ENCODE measurements at places on chromosomes 1 and 21. TPM values are rescaled to one million over a fixed set of nuclear protein-coding genes. Genes with fewer than 3 reads are reported as not detected.
A peak's percentile ranks its signal among the peaks of the same experiment; 100 is the strongest.

DNA sequence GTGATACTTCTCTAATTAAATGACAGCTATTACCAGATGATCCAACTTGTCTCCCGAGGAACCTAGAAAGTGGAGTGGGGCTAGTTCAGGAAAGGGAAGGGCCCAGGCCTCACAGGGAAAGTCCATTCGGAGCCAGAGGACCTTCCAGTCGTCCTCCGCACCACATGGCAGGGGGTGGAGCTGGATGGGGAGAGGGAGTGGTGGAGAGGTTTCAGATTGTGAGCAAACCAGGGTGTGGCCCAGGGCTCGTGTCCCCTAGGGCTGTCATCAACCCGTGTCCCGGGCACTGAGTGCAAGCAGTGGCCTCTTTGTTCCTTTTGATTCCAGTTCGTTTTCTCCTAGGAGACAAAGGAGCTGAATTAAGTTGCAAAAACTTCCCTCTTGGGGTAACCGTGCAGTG is 114.9 kb downstream of the HUNK start:
- no peak for DNase-seq

- DNase-seq, result no peak
Measured at GRCh38 chr1:57116871-57117270, 151.1 kb upstream of the C8B start.

The SLAMF7 gene
- polyA plus RNA-seq, result 2.2 TPM

The OR14K1 gene
- polyA plus RNA-seq, result not detected

GRCh38 chr1:209929751-209930150 is 8.3 kb upstream of the SYT14 start:
- DNase-seq, result no peak

The HSD3B2 gene
- polyA plus RNA-seq, result 0.23 TPM

GRCh38 chr1:28417441-28417922 is 47.9 kb downstream of the PHACTR4 start:
- no peak for DNase-seq

DNA sequence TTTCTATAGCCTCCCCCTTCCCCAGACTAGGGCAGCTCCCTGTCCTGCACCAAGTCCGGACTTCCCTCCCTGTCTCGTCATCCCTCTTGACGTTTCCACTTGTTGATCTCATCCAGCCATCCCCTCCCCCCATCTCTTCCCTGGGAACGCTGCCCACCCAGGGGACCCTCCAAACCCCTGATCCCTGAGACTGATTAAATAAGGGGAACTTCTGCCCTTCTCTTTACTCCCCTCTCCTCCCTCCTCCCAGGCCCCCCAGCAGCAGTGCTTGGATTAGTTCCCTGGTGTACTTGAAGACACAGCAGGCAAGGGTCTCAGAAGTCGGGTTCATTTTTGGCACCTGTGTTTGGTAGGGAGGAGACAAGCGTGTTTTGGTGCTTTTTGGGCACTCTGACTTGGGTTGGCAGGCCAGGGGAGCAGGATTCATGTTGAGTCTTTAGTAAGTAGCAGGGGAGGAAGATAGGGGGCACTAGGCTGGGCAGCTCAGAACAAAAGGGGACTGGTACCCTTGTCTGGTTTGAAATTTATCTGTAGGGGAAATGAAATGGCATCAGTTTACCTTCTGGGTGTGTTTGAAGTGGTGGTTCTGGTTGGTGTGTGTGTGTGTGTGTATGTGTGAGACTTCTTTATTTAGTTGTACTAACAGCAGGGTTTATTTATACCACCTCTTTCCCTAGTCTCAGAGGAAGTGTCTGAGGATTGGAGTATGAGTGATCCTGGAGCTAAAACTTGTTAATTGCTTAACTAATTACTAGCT is 11.1 kb downstream of the VANGL2 start:
- no peak for DNase-seq

The KRTAP7-1 gene
- polyA plus RNA-seq, result not detected

The MANEAL gene
- 4.4 TPM for polyA plus RNA-seq

GRCh38 chr1:42682739-42683531 is 717 bp downstream of the YBX1 start:
- peak; percentile 53 for DNase-seq

The UBE2Q1 gene
- polyA plus RNA-seq, result 100 TPM

The SLC25A34 gene
- 2.8 TPM for polyA plus RNA-seq

GRCh38 chr1:101957771-101958170 is 39.0 kb downstream of the OLFM3 start:
- DNase-seq, result no peak

DNA sequence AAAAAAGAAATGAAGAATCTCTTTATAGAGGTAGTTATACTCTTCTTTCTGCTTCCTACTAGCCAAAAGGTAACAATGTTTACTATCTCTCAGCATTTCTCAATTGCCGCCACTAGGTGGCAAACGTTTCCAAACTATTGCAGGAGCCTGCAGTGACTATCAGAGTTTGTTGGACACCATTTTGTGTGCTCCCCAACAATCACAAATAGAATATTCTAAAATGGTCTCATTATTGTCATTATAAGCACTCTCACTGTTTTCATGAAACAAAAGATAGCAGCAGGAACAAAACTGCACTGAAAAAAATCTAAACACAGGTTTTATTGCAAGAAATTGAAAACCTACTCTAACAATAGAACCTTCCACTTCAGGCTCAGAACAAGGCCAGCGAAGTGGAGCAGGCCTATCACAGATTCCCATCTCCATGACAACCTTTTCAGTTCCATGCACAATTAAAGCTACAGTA is 83.9 kb upstream of the PLPPR4 start:
- DNase-seq, result peak; percentile 81

Data from right lung (tissue), 10 donors.